H4 (cell line): ENCODE measurements at places on chromosomes 1 and 21.
A peak's percentile ranks its signal among the peaks of the same experiment; 100 is the strongest.

- peak; percentile 10 for DNase-seq
These were observed at the start of gene IGSF3 for GRCh38 chr1:116667575-116668105. TSS of gene IGSF3 (minus strand) at chr1:116667733. CDS start at chr1:116666326, 1,407 bp downstream.

GRCh38 chr21:21673959-21674358, 675.8 kb downstream of the NCAM2 start:
- no peak for DNase-seq

DNA sequence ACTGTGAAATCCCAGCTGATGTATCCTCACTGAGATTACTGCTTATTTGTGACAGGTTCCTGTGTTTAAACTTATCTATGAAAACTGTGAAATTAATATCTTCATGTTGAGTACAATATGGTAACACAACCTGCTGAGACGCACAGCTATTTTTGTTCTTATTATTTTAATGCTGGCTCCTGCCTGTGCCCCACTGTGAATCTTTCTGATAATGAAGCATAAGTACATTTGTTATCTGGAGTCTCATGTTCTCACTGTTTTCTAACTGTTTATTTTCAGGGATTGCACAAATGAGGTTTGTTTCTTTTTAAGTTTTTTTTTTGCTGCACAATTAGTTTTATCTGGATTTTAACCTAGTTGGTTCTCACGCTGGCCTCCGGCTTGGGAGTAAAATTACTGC, 39.9 kb upstream of the IFNAR2 start:
- DNase-seq: no peak

GRCh38 chr1:1433804-1434130, 1.7 kb upstream of the VWA1 start:
- no peak for DNase-seq

- peak; percentile 70 for DNase-seq
These were observed 19.3 kb upstream of the RUNX3 start for GRCh38 chr1:24949331-24949881.

GRCh38 chr1:14850563-14850962, 252.1 kb downstream of the KAZN start:
- DNase-seq: no peak

DNA sequence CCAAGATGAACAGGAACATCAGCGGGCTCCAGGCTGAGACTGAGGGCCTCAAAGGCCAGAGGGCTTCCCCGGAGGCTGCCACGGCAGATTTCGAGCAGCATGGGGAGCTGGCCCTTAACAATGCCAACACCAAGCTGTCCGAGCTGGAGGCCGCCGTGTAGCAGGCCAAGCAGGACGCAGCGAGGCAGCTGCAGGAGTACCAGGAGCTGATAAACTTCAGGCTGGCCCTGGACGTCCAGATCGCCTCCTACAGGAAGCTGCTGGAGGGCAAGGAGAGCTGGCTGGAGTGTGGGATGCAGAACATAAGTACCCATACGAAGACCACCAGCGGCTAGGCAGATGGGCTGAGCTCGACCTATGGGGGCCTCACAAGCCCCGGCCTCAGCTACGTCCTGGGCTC, 823.4 kb upstream of the NEGR1 start:
- no peak for DNase-seq

- no peak for DNase-seq
These were observed 138.5 kb downstream of the HS2ST1 start for GRCh38 chr1:87052961-87053360.

DNA sequence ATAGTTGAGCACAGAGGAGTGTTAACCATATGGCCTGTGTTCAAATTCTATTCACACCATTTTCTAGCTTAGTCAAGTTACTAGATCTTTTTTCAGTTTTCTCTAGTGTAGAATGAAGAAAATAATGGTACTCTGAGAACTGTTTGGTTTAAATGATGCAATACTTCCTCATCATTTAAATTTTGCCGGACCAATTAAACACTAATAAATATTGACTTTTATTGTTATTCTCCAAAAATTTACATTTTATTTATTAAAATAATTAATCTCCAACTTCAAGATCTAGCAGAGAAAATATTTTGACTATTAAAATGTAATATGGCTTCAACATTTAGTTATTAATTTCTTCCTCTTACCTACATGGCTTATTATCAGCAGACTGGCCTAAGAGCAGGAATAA, 123.1 kb downstream of the OLFM3 start:
- no peak for DNase-seq
